Thyroid gland (tissue), 4 donors: ENCODE measurements at places on chromosomes 12 and 14. TPM values are rescaled to one million over a fixed set of nuclear protein-coding genes. Genes with fewer than 3 reads are reported as not detected.
A peak's percentile ranks its signal among the peaks of the same experiment; 100 is the strongest.

Gene COX8C
- total RNA-seq: not detected

Gene PDE3A
- total RNA-seq: 2.8 TPM

Gene C12orf50
- total RNA-seq: 0.40 TPM

- DNase-seq: peak; percentile 29
These were observed 15.6 kb downstream of the ACVRL1 start for GRCh38 chr12:51922762-51923505.

Gene KRT2
- total RNA-seq: not detected

Gene FAM216A
- total RNA-seq: 4.1 TPM

- DNase-seq: peak; percentile 41
These were observed 25.8 kb downstream of the LIMA1 start for GRCh38 chr12:50257236-50258166.

- no peak for DNase-seq
These were observed 14.4 kb upstream of the VRTN start for GRCh38 chr14:74333909-74334308.

- DNase-seq: no peak
These were observed 118.0 kb upstream of the NPAS3 start for GRCh38 chr14:32820682-32821081.

Gene MYH6
- total RNA-seq: not detected

DNA sequence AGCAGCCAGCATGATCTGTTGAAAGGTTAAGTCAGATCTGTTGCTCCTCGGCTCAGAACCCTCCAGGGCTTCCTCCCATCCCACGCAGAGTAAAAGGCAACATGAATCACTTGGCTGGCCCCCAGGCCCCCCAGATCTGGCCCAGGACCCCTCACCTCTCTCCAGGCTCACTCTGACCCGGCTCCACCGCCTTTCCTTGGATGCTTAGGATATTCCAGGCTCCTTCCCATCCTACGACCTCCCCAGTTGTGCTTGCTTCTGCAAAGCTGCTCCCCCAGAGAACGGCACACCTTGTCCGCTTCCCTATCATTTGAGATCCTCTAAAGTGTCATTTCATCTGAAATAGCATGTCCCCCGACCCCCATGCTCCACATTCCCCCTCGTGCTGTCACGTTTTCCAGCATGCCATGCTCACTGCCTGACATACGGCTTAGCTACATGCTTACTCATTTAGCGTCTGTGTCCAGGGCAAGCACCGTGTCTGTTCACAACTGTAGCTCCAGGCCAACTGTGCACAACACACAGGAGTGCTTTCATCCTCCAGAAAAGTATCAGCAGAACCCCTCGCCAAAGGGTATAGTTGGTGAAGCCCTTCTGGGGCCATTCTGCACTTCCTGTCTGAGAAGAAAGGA is 33.6 kb upstream of the BDKRB2 start:
- no peak for DNase-seq

Gene SLC7A7
- 12.6 TPM for total RNA-seq

DNA sequence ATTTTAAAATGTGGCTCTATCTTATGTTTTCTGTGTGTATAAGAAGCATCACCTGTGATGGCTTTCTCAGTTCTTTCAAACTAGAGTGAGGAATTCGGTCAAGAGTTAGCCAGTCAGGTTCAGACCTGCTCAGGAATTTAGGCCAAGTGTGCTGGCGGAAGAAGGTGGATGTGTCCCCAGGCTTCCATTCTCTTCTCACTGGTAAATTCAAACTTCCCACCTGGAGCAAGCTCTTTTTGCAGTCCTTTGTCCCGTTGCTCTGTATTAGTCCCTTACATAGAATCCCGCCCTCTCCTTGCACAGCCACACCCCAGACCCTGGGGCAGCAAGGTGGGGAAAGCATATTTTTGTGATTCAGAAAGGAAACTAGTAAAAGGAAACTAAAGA is 124.7 kb upstream of the PWP1 start:
- DNase-seq: peak; percentile 33

Gene C14orf132
- 2.9 TPM for total RNA-seq

Gene KIF5A
- total RNA-seq: 0.67 TPM

Gene CLEC6A
- total RNA-seq: not detected

- peak; percentile 23 for DNase-seq
These were observed 337.2 kb upstream of the NAV3 start for GRCh38 chr12:77493302-77494168.

Gene TSPAN9
- 26.9 TPM for total RNA-seq

Gene DLK1
- total RNA-seq: not detected

DNA sequence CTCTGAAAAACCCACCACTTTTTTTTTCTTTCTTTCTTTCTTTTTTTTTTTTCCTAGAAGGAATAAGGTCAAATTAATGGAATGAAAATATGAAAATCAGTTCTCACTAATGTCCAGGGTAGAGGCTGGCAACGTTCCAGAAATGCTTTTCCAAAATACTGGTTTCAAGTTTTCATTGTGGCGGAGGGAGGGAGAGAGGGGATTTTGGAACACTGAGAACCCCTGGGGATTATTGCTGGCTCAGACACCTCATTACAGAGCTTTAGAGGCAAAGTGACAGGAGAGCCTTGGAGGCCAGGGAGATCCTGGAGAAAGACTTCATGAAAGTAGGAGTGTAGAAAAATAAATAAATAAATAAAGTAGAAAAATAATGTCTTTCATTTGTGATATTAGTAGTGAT is 45.4 kb downstream of the ALX1 start:
- DNase-seq: no peak

- no peak for DNase-seq
These were observed 205.0 kb upstream of the CCDC196 start for GRCh38 chr14:66281036-66281776.

Gene PMCH
- total RNA-seq: not detected

- DNase-seq: no peak
These were observed 113.9 kb downstream of the AEBP2 start for GRCh38 chr12:19553175-19553574.

Gene CELA1
- total RNA-seq: not detected

GRCh38 chr12:40058721-40059190 is 47.1 kb downstream of the SLC2A13 start:
- DNase-seq: no peak

- peak; percentile 69 for DNase-seq
These were observed 193.0 kb upstream of the PWP1 start for GRCh38 chr12:107492393-107493134.

Gene NAB2
- 11.8 TPM for total RNA-seq

Gene SLC4A8
- total RNA-seq: 0.40 TPM

Gene FSCB
- total RNA-seq: 1.5 TPM

GRCh38 chr12:4789776-4790175 is 69.6 kb downstream of the GALNT8 start:
- DNase-seq: no peak

DNA sequence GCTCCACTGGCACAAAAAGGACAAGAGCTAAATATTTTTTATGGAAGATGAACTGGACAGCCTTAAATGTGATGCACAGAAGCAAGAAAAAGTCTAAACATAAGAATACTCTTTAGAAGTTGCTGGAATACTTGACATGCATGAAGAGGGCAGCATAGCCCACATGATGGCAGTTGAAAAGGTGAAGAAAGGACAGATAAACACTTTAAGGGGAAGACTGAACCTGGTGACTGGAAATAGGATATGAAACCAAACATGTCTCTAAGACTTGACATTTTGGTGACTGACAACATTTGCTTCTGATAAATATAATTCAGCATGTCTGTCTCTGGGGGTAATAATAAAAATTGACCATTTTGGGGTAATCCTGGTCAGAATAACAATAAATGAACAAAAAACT is 273.1 kb downstream of the CCDC91 start:
- DNase-seq: no peak

Gene PDZRN4
- 0.54 TPM for total RNA-seq

DNA sequence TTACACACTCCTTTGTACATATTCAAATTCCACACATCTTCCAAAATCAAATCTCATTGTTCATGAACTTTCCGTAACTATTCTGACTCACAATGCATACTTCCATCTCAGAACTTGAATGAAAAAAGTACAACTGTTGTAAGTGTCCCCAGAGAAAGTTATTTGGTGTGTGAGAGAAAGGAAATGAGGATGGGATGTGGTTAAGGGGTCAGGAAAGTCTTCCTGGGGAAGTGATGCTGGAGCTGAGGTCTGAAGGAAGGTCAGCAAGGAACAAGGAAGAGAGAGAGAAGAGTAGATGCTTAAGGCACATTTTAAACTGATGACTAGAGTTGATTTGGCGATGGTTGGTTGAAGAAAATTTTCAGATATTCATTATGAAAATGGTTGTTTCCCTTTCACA is 340.0 kb upstream of the STXBP6 start:
- no peak for DNase-seq

Gene KRT71
- not detected for total RNA-seq

DNA sequence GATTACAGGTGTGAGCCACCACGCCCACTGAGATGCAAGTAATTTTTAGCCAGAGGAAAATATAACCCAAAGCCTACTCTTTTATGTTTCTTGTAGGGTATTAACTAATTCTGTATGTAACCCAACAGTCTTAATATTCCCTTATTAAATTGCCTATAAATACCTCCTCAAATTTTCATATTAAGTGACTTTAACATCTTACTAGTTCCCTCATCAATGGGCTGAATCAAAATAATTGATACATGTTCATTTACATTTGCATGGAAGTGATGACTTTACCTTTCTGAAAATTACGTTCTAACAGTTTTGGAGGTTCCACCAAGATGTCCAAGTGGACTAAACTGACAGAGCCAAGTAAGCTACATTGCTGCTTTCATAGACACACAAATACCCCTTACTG is 3.1 kb downstream of the SOS2 start:
- DNase-seq: no peak

DNA sequence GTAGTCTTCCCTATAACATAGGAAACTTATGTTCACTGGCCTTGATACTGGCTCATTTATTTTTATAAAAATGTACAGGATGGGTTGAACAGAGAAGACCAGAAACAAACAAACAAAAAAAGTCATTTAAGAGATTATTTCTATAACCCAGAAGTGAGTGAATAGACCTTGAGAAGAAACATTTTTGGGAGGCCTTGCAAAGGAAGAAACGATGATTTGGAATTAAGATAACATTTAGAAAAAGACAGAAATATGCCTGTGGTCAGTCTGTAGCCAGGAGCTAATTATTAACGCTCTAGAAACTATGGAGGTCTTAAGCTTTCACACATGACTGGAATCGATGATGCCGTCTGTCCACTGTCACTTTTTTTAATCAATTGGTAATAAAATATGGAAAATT is 264.0 kb downstream of the EGLN3 start:
- no peak for DNase-seq

Gene ANAPC7
- total RNA-seq: 49.5 TPM

Gene KCNC2
- total RNA-seq: not detected

- DNase-seq: no peak
These were observed 19.3 kb downstream of the CHD8 start for GRCh38 chr14:21436567-21437062.

- DNase-seq: no peak
These were observed 329.0 kb downstream of the ZFP36L1 start for GRCh38 chr14:68463705-68464374.

DNA sequence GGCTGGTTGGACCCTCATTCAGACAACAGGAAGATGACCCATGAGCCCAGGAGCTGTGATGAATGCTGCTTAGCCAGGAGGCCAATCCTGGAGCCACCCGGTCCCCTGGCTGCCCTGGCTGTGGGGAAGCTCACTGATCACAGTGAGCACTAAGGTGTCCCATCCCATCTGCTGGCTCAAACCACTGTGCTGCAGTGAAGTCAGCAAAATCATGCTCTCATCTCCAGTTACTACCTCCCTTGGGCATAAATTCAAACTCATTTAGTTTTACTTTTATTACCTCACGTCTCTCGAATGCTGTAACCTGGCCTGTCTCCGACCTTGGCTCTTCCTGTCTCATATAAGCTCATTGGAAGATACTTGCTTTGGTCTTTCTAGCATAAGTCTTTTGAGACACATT is 112.4 kb downstream of the APAF1 start:
- no peak for DNase-seq

GRCh38 chr12:779745-780734 is 27.7 kb downstream of the WNK1 start:
- no peak for DNase-seq

Gene CCDC88C
- total RNA-seq: 6.1 TPM

DNA sequence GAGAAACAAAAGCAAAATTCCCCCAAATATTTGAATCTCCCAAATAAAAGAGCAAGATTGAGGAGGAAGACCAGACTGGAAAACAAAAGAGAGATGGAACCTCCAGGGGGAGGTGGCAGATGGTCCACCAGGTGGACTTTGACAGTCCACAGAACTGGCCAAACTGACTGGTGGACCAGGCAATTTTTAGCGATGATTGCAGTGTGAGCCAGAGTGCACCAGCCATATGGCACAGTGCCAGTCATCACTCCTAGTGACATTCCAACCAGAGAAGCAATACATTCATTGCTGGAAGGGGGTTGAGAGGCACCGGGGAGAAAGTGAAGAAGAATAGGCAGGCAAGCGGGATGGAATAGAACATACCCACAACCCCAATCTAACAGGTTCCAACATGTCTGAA is 182.9 kb downstream of the EXOC5 start:
- DNase-seq: peak; percentile 5

Gene TCL1A
- total RNA-seq: not detected

Gene ZNF705A
- not detected for total RNA-seq

DNA sequence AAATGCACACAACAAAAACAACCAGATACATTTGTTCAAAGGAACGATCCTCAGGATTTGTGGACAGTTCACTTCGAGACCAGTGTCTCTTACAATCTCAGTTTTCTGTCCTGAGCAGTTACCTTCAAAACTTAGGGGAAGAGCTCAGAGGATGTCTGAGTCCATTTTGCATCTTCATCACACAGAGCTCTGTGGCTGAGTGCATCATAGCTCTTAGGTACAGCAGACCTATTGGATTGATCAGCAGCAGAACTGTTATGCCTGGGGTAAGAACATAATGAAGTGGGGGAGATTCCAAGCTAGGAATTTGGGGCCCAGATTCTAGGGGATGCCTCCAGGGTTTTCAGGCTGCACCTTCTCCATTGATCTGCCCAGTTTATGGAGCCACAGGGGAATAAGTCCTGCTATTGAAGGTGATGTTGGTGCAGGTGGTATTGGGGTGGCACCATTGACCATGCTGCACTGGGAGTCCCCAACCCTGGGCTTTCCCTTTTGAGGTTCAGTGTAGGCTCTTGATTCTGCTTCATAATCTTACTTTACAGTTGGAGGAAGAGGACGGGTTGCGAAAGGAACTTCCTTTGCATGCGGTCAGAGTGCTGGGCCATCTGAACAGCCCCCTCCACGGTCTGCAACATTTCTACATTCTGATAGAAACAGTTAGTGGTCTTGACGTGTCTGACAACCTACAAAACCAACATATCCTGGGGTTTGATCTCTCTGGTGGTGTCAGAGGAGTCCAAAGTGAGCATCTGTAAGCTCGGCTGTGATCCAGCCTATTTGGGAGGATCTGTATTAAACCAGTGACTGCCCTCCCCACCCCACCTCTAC is 112.8 kb downstream of the CHST11 start:
- no peak for DNase-seq

DNA sequence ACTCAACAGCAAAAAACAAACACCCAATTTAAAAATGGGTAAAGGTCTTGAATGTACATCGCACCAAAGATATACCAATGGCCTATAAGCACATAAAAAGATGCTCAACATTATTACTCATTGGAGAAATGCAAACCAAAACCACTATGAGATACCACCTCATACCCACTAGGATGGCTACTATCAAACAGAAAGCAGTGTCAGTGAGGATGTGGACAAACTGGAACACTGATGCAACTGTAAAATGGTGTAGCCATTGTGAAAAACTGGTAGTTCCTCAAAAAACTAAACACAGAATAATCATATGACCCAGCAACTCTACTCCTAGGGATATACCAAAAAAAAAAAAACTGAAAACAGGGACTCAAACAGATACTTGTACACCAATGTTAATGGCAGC is 49.3 kb downstream of the CDK17 start:
- DNase-seq: no peak

GRCh38 chr14:47846008-47846407 is 170.6 kb upstream of the MDGA2 start:
- DNase-seq: no peak

GRCh38 chr12:42104087-42104486 is 40.6 kb downstream of the GXYLT1 start:
- no peak for DNase-seq
